Heart left ventricle (tissue), 16 donors: ENCODE measurements at places on chromosomes 2 and 18. TPM values are rescaled to one million over a fixed set of nuclear protein-coding genes. Genes with fewer than 3 reads are reported as not detected.

DPYSL5 gene
- 0.06 TPM for total RNA-seq

GLB1L gene
- 2.4 TPM for total RNA-seq

BCL11A gene
- 30.5 TPM for total RNA-seq

CCDC68 gene
- total RNA-seq: 11.6 TPM

ACMSD gene
- not detected for total RNA-seq

NTSR2 gene
- total RNA-seq: not detected

ABCG8 gene
- not detected for total RNA-seq

MRO gene
- 4.2 TPM for total RNA-seq

SERPINB3 gene
- total RNA-seq: 0.16 TPM

UPP2 gene
- not detected for total RNA-seq

DNA sequence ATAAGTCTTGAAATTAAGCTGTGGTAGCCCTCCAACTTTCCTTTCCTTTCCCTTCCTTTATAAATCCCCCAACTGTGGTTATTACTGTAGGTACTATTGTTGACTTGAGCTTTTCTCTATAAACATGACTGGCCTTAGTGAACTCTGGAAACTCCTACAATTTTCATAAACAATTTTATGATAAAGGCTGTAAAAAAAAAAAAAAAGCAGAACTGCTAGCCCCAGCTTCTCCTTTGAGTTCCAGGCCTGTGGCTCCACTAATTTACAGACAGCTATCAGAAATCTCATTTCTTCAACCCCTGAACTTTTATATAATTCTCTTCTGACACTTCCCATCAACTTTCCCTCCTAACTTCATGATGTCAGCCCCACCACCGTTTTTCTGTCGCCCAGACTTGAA lies 174.3 kb downstream of the IKZF2 start:
- no peak for DNase-seq

- no peak for DNase-seq
Observed at GRCh38 chr2:142220901-142221300, 90.1 kb upstream of the LRP1B start.

DNA sequence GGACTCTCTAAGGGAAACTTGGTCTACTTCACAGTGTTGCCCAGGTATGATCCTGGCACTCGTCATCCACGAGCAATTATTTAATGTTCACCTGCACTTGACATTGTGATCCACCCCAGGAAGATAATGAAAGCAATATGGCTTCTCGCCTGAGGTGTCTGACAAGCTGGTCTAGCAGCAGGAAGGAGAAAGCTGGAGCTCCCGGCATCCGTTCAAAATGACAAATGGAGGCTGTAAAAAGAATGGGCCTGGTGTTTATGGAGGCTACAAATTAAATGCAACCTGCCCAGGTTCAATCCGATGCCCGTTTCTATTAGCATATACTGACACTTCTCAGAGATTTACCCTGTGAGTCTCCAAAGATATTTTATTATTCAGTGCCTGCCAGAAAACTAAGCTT lies 317.6 kb downstream of the CTNNA2 start:
- DNase-seq: no peak

DNA sequence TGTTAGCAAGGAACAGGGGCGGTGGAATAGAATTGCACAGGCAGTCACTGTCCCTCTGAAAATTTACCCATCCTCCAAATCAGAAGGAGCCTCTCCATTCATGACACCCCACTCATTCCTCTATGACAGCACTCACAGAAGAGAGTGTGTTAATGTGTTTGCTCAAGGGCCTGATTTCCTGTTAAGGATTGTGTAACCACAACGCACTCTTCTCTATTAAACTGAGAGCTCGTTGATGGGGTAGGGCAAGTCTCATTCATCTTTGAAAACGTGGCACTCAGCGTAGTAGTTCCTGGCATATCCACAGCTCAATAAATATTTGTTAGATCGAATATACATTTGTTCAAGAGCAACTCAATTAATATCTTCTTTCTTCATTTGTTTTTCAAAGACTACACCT lies 106.4 kb downstream of the VAPA start:
- DNase-seq: no peak

GRCh38 chr18:64806691-64807090 lies 657.8 kb upstream of the LINC00305 start:
- DNase-seq: no peak

GRCh38 chr2:157327200-157327599 lies 1.6 kb upstream of the ERMN start:
- no peak for DNase-seq

DNA sequence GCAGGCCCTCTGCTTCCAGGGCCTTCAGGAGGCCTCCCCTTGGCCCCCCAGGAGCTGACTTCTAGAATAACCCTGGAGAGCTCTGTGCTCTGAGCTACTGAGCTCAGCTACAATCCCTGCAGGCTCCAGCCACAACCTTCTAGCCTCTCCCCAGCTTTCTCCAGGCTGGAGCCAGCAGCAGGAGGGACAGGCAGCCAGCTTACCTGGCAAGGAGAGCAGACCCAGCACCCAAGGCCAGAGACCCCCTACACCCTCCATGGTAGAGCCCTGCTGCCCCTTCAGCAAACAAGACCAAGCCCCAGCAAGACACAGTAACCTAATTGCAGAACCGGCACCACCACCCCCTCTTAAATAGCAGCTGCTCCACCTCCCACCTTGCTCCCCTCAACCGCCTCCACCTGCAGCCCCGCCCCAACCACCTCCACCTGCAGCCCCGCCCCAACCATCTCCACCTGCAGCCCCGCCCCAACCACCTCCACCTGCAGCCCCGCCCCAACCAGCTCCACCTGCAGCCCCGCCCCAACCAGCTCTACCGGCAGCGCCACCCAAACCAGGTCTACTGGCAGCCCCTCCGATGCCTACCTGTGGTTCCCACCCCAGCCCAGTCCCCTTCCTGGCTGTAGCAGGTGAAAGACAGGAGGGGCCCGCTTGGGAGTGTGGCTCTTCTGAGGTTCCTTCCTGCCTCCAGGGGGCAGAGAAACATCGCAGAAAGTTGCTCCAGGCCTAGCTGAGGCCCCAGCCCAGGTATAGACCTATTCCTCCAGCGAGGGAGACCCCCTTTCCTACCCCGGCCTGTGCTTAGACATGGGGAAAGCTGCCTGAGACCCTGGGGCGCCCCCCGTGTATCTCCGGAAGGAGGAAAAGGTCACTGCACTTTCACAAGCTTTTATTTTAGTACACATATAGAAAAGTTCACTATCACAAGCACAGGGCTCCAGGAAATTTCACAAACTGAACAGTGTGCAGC lies at the start of gene ASTL:
Gene ASTL, minus strand, starts transcription at position 324 of the 967 bp plus-strand sequence. Its CDS starts 66 bp downstream, at position 258.
- peak; percentile 41 for DNase-seq

DNA sequence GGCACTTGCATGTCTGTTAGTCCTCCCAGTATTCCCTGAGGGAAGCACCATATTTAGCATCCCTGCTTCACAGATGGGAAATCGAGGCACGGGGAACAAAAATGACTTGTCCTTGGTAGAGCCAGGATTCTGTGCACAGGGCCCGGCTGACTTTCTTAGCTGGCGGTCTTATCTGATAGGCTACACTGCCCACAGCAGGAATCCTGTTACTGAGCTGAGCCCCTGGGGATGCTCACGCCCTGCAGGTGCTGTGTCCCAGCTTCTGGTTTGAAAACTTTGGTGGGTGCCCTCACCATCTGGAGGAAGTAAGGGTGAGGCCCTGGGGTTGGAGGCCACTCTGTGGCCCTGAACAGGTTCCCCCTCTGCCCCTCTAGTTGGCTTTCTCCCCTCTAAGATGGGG lies 68.4 kb upstream of the MCFD2 start:
- DNase-seq: no peak

- DNase-seq: no peak
Observed at GRCh38 chr18:11570073-11570588, 39.3 kb upstream of the SLC35G4 start.

- DNase-seq: no peak
Observed at GRCh38 chr2:158174495-158174894, 72.8 kb downstream of the UPP2 start.

DNA sequence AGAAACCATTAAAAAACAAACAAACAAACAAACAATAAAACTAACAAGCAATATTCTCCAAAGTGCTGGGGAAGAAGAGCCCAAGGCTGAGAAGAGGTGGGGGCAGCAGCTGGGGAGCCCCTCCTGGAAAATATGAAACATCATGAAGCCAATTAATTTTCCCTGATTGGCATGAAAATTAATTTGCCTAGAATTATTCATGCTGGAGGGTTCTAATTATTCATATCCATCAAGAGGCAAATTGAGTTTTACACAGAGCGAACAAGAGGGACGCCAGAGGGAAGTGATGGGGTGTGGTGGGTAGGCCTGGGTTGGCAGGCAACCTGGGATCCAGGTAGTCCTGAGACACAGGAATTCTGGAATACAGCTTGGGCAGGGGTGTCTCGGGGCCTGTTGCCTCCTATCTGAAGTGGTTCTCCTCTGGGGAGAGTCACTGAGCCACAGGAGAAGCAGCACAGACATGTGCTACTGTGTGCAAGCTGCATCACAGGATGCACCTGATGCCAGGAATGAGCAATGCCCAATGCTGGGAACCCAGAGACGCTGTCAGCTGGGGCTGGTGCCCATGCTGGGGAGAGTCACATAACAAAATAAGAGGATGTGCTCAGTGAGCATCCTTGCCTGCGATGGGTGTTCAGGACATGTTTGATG lies 100.5 kb downstream of the TEX51 start:
- no peak for DNase-seq

DNA sequence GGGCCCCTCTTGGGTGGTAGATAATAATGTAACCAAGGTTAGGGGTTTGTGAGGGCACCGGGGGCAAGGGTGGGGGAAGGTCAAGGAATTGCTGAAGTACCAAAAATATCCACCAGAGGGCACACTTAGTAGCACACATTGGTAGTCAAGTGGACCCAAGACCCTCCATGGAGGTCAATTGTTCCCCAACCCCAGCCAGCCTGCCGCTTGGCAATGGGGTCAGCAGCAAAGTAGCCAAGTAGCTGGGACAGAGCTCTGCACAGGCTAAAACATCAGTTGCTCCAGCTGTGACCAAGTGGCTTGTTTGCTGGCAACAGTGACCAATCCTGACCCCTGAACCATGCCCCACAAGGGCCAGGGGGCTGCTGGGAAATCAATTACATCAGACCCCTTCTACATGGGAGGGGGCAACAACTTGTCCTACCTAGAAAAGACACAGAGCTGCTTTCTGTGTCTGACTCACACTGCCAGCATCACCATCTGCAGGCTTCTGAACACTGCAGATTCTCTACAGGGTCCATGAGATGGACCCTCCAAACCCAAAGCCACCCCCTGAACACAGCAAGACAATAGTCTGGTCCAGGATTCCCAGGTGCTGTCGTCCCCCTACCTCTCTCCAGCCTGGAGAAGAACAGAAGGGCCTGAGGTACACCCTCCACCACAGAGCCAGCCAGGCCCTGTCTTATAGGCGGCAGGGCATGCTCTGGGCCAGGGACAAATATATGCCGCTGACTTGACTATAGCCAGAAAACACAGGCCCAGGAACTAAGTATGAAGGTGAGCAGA lies 76.0 kb downstream of the EMX1 start:
- no peak for DNase-seq

DNA sequence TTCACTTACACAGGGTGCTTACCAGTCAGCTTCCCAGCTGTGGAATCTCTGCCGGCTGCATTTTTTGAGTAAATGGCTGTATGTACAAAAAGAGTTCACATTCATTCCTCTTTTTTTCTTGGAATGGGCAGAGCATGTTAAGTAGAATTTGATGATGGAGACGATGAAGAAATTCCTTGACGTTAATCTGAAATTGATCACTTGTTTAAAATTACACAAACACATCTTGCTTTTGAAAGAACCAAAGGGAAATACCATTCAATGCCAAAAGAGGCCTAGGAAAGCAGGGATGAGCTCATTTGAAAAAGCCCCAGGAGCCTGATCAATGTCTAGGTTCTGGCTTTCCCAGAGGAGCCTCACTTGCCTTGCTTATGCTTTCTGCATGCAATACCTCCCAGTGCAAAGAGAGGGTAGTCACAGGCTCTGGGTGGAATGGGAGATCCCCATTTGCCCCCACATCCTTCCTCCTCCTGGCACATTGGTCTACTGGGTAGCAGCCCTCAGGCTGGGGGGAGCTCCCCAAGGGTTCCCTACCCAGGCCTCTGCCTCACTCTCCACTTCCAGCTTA lies 12.3 kb upstream of the SMAD7 start:
- DNase-seq: no peak

DNA sequence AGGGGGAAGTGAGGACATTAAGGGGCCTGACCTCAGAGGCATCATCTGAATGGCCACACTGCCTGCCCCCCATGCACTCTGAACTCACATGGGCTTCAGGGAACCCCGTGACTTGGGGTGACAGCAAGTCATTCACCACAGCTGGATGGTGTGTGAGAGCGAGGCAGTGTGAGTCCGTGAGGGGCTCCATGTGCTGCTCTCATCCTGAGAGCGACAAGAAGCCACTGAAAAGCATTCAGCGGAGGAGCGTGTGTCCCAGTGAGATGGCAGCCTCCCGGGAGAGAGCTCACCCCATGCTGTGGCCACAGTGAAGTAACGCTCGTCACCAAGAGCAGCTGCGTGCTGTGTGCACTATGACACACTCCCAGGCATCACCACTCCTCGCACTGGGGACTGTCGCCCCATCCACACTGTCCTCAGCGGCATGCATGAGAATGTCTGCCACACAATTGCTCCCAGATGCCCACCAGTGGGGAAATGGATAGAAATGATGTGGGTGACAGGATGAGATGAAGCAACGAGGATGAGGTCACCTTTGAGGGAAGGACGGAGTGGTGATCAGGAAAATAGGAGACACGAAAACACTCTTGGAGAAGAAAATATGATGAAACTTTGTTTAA lies 213.0 kb upstream of the RAB6C start:
- no peak for DNase-seq

- no peak for DNase-seq
Observed at GRCh38 chr2:106959975-106960682, 74.2 kb upstream of the ST6GAL2 start.

DNA sequence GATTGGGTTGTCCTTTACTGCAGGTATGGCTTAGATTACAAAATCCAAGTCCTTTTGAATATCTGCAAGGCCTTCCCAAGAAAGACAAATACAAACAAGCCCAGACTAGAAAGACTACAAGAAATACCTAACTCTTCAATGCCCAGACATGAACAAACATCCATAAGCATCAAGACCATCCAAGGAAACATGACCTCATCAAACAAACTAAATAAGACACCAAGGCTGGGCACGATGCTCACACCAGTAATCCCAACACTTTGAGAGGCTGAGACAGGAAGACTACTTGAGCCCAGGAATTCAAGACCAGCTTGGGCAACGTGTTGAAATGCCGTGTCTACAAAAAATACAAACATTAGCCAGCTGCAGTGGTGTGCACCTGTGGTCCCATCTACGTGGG lies 31.7 kb downstream of the MAP4K3 start:
- DNase-seq: no peak

- DNase-seq: peak; percentile 51
Observed at GRCh38 chr2:69741229-69741574, 732 bp upstream of the ANXA4 start.
